Activated CD8-positive, alpha-beta memory T cell treated with anti-CD3 and anti-CD28 coated beads for 48 hours (primary cell): ENCODE measurements at places on chromosomes 12 and 14.

- no peak for DNase-seq
Observed at GRCh38 chr14:32408018-32408417, 78.9 kb downstream of the AKAP6 start.

DNA sequence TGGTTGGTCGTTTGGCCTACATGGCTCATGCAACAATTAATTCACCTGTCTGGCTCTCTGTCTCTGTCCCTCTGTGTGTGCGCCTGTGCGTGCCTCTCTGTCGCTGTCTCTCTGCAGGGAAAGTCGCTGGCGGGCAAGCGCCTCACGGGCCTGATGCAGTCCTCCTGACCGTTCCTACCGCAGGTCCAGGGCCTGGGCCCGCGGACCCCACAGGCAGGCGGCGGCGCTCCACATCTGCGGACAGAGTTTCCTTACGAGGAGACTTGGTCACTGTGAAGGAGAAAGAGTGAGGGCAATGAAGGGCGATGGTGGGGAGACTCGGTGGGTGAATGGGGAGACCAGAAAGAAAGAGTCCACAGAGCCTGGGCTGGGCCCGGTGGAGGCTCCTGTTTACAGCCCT lies 331.6 kb downstream of the DPF3 start:
- DNase-seq: no peak

GRCh38 chr12:31215518-31216232 lies 110.3 kb downstream of the SINHCAF start:
- DNase-seq: no peak

GRCh38 chr12:51013441-51013840 lies 12.7 kb downstream of the SLC11A2 start:
- DNase-seq: no peak

DNA sequence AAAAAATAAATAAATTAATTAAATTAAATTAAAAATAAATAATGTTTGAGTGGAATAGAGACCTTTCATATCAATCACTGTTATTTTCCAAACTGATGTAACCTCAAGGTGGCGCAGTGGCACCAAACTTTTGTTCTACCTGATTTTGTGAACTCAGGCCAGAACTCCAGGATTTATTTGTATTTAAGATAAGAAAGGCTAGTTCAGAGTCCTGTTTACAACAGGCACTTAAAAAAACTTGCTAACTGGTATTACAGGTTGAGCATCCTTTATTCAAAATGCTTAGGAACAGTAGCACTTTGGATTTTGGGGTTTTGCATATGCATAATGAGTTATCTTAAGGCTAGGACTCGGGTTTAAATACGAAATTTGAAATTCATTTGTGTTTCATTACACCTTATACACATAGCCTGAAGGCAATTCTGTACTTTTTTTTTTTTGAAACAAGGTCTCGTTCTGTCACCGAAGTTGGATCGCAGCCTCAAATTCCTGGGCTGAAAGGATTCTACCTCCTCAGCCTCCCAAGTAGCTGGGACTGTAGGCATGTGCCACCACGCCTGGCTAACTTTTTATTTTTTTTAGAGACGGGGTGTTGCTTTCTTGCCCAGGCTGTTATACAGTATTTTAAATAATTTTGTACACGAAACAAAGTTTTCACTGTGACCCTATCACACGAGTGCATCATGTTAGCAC lies 32.4 kb downstream of the YY1 start:
- no peak for DNase-seq

- no peak for DNase-seq
Observed at GRCh38 chr12:74349925-74350324, 187.7 kb upstream of the ATXN7L3B start.

DNA sequence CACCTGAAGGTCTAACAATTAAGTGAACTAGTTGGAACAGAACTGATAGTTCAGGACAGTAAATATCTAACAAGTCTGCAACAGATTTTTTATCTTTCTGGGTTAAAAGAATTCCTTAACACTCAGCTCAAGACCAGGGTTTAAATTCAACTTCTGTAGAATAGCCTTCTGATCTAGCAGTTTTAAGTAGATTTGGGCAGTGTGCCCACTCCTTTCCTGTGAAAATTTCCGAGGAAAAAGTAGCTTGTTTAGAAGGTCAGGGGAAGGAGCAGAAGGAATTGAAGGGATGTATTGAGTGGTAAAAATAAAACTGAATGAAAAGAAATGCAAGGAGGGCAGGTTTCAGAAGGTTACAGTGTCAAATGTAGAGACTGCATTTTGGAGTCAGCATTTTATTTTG lies 45.8 kb downstream of the ATL1 start:
- DNase-seq: no peak

DNA sequence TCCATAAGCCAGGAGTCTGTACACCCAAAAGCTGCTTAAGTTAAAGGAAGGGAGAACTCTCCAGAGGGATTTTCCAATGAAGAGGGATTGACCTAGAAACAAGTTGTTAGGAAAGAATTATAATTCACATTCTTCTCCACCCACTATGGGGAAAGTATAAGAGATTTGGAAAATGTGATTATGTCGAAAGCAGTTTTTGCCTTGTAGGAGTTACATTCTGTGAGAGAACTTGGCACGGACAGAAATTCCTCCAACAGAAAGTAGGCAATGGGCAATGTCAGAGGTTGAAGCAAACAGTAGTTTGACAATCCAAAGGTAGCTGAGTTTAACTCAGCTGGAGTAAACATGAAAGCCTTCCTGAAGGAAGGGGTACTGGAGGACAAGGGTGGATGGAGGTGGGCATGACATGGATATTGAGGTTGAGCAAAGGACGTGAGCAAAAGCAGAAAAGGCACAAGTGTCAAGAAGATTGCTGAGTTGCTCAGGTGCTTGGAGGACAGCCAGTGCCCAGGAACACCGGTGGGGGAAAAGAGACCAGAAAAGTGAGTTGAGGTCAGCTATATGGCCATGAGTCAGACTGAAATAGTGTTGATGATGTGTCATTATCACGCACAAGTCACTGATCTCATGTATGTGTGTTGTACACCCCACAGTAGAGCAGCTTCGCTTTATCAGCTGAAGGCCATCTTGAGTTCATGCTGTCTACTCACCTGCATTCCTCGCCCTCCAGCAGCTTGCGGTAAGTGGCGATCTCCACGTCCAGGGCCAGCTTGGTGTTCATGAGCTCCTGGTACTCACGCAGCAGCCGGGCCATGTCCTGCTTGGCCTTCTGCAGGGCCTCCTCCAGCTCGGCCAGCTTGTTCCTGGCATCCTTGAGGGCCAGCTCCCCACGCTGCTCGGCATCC lies 4.0 kb downstream of the KRT5 start:
- no peak for DNase-seq

- no peak for DNase-seq
Observed at GRCh38 chr14:66315548-66315947, 170.6 kb upstream of the CCDC196 start.

- DNase-seq: no peak
Observed at GRCh38 chr14:85221832-85222231, 308.1 kb upstream of the FLRT2 start.

GRCh38 chr12:30942486-30942885 lies 15.9 kb downstream of the TSPAN11 start:
- no peak for DNase-seq

DNA sequence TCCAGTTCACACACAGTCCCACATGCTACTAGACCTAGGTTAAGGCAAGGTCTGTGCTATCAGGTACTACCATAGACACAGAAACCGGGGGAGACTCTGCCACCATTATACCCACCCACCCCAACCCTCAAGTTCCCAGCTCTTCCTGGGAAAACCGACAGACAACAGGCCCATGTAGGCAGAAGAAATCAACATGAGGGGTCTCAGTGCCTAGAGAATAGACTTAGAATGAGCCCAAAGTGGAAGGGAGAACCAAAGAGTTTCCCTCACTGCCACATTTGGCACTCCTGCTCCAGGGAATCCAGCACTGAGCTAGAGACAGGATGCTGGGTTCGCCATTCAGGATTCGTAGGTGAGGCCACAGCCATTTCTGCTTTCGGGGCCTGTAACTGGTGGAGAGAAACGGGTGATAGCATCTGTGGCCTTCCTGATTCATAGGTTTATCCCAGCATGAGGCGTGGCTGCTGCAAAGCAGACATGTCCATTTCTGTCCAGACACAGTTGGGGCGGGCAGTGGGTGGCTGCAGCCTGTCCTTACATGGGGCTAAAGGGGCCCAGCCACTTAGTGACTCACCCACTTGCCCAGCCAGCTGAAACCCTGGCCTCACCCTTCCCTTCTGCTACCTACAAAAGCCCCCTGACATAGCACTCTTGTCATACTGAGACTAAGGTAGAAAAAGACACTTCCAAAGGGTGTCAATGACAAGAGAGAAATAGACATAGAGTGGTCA lies 69.4 kb downstream of the IRF2BPL start:
- no peak for DNase-seq

GRCh38 chr12:120496413-120497340 lies 764 bp downstream of the DYNLL1 start:
- DNase-seq: peak; percentile 13

DNA sequence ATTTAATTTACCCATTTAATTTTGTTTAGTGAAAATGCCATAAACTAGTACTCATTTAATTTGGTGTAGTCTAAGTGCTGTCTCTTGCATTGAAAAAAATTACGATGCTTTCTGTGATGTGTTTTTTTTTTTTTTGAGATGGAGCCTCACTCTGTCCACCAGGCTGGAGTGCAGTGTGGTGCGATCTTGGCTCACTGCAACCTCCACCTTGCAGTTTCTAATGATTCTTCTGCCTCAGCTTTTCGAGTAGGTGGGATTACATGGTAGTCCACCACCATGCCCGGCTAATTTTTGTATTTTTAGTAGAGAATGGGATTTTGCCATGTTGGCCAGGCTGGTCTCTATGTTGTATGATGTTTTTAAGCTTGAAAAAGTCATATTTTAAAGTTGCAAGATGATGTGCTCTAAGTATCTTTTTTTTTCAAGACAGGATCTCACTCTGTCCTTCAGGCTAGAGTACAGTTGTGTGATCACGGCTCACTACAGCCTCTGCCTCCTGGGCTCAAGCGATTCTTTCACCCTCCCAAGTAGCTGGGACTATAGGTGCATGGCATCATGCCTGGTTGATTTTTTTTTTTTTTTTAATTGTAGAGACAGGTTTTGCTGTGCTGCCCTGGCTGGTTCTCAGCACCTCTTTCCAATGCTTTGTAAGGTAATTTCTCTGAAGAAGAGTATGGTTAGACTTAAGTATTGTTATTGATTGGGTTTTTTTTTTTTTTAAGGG lies 8.6 kb downstream of the LRRC10 start:
- DNase-seq: no peak

GRCh38 chr14:65792208-65792905 lies 379.8 kb downstream of the FUT8 start:
- DNase-seq: no peak

- no peak for DNase-seq
Observed at GRCh38 chr12:22282283-22282682, 52.2 kb downstream of the ST8SIA1 start.

DNA sequence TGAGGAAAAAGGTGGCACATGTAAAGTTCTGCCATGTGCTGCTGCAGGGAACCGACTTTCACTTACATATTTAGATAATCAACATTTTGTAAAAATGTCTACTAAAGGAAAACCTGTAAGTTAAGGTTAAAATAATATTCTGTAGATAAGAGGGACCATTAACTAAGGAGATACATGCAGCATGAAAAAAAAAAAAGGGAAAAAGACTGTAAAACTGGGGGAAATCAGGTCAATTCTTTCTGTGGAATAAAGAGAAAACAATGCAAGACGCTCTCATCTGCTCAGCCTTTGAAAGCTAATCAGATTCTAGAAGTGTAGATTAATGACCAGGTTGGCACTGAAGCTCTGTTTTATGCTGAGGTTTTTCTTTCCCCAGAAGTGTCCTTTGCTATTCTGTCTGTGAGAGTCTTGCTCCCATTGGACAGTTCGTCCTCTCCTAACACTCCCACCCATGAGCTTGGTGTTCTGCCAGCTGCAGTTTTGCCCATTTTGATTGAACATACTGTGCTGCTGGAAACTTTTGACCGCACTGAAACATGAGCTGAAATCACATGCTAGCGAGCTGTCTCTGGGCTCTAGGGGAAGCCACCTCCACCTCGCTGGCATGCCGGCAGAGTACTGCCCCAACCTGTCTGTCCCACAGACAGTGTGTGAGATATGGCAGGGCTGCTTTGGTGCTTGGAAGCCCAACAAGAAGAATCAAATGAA lies 39.7 kb downstream of the PPTC7 start:
- no peak for DNase-seq

DNA sequence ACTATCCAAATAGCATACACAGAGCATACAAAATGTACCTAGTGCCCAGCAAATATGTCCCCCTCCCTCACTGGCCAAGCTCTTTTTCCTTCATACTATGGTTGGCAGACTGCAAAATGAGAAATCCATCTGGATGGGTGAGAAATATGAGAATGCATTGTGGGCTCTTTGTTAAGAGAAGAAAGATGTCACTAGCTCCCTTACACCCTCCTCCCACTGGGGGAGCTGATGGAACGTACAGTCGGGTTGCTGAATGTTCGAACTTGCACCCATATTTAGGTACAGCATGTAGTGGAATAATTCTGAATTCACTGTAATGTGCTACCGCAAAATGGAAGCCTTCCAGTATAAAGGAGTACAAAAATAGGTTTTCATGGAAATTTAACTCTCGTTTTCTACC lies 377.4 kb downstream of the GRIN2B start:
- no peak for DNase-seq

DNA sequence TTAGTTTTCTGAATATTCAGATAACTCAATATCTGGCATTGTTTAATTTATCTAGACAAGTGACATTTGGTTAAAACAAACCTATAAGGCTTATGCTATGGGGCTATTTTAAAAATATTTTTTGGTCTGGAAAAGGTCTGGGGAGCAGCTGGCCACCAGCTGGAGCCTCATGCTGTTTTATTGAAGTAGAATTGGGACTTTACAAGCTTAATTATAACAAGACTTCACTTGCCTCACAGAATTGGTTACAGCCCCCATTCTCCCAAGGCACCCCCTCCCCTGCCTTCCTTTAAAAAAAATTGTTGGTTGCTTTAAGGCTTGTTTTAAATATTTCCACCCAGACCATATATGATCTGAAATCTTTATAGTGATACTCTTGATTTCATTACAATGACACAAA lies 453.9 kb downstream of the ADAMTS20 start:
- DNase-seq: no peak

- DNase-seq: no peak
Observed at GRCh38 chr14:68723808-68724268, 69.0 kb downstream of the ZFP36L1 start.

DNA sequence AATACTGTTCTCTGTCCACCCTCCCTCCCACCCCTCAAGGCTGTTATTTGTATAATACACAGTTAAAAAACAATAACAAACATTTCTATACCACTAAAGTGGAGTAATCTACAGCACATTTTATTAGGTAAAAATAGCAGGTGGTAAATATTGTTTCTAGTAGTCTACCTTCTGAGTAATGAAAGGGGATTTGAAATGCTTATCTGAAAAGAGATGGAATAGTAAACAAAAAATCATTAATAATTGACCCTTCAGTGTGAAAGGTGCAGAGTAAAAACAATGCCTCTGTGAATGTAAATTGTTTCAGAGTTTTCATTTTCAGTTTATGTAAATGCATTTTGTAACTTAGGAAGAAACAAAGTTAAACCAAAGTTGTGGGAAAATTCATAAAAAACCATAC lies 321.2 kb downstream of the SLC16A7 start:
- DNase-seq: no peak

GRCh38 chr14:40417777-40418401 lies 985.7 kb upstream of the FBXO33 start:
- DNase-seq: no peak

- DNase-seq: no peak
Observed at GRCh38 chr14:54806616-54807015, 96.0 kb downstream of the GCH1 start.

- no peak for DNase-seq
Observed at GRCh38 chr14:103671911-103672310, 42.9 kb downstream of the KLC1 start.
